ENCODE measurements at places on chromosomes 5 and 9.

GRCh38 chr9:120608421-120608820 is 28.5 kb upstream of the CDK5RAP2 start:
- DNase-seq, result no peak

DNA sequence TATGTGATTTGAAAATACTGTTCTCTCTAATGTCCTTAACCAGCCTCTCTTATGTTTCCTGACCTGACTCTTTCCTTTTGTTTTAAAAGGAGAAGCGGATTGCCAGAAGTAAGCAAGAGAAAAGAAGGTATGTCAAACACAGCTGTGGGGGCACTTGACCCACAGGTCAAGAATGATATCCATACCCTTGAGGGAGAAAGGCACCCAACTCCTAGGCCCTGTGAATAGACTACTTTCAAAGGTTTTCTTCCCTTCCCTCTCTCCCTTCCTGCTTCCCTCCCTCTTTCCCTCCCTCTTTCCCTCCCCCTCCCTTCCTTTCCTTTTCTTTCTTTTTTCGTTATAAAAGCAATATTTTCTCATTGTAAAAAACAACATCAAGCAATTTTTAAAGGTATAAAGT is 306.8 kb downstream of the TRPM3 start:
- DNase-seq, result no peak

GRCh38 chr5:16437977-16438376 is 27.6 kb downstream of the ZNF622 start:
- no peak for DNase-seq

DNA sequence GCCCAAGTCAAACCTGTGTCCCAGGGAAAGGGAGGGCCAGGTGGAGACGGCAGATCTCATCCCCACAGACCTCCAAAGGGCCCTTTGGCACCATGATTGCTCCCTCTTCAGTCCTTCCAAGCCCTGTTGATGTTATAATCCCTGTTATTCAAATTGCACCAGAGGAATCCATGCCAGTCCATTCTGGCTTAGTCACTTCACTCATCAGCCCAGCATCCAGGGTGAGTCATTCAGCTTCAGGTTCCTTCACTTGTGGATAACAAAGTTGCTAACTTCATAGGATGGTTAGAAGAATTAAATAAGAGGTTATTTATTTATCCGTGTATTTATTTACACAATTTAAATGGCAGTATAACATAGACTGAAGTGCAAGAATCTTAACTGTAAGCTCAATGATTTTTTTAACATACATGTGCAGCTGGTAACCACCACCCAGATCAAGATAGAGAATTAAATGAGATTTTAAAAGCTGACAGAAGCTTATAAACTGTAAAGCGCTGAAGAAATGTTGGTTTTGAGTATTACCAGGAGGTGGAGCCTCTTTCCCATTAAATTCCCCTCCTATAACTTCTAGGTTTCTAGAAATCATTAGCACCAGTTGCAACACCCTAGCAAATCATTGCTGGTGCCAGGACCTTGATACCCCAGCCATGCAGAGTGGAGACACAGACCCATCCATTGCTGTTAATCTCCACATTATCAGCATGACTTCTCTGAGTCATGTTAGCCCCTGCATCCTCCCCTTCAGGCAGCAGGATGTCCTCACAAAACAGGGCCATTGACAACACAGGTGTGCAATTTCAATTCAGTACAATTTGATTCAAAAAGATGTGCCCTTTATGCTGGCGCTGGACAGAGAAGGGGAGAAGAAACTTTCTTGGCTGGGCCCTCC is 77.4 kb downstream of the SEC61B start:
- DNase-seq, result no peak

DNA sequence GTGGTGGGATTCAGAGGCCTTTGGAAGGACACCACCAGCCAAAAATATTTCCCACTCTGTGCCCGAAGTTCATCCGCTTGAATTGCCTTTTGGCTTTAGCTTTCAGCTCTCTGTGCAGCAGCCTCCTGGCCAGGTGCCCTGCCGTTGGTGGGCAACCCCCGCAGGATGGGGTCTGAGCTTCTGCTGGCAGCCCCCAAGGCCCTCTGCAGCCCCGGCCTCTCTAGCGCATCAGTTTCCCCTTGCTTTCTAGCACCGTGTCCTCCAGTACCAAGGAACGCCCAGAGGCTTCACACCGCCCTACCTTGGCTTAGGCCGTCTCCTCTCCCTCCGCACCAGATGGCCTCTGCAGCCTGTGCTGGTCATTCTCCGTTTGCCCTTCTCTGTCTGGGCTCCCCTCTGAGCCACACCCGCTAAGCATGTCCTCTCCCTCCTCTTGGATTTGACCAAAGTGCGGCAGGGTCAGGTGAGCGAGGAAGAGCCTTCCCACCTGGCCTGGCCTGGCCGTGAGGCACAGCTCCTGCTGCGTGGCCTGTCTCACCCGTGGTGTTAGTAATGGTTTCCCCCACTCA is 4.2 kb upstream of the TSC1 start:
- DNase-seq, result no peak

- DNase-seq, result no peak
Measured at GRCh38 chr5:137808503-137809135, 54.5 kb upstream of the HNRNPA0 start.

DNA sequence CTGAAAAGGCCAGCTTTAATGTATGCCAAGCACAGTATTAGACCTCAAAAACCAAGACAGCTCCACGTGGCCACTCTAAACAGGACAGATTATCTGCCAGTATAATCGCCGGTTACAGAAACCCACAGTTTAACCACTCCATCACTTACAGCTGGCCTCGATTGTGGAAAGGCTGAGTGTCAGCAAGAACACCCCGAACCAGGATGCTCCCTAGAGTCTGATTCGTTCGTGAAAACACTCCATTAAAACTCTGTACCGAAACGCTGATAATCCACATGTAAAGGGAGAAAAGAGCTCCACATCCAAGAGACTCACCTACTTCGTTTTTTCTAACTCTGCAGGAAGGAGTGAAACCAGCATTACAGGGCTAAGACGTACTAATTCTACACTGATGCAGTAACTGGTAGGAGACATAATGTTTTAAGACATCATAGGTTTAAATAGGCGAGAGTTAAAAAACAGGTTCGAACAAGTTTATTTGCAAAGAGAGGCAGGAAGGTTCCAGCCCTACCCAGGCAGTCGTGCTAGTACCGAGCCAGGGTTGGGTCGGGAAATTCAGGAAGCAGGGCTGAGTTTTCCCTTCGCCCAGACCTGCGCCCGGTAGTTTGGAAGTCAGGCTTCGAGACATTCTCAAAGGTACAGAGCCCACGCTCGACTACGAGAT is 949 bp downstream of the SERINC5 start:
- DNase-seq, result peak; percentile 16

DNA sequence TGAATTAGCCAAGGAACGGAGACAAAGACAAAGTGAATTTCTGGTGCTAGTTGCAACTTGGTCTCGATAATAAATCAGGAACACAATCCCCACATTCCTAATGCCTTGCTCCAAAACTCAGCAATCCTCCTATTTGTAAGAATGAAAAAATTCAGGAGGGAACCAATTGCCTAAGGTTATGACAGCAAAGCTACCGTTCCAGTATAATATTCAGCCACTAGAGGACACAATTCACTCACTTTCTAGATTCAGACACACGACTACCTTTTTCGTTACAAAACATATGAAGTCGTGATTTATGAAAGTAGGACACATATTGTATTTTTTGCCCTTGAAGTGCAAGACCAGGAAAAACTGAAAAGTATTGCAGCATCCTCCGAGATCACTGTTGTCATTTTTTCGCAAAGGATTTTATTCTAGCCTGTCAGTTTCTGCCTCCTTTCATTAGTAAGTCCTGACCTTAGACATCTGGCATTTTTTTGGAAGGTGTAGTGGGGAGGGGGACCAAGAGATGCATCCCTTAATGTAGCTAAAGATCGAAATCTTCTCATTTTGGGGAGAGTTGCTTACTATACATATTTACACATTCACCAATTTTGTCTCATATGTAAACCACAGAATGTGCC is 133.1 kb downstream of the DOCK8 start:
- DNase-seq, result no peak

DNA sequence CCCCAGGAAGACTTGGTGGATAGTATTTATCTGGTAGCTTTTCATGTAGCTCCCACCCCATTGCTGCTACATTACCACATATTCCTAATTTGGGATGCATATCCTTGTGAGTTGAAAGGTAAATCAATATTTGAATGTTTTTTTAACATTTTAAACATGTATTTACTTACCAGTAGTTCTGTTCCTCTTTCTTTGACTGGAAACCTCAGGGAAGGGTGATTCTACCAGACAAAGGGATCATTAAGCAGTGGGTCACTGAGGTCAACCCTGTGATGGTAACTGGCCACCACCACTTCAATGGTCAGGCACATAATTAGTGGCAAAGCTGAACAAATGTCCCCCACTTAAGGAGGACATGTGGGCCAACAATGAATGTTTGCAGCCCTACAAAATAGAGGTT is 27.2 kb upstream of the KLF9 start:
- no peak for DNase-seq

DNA sequence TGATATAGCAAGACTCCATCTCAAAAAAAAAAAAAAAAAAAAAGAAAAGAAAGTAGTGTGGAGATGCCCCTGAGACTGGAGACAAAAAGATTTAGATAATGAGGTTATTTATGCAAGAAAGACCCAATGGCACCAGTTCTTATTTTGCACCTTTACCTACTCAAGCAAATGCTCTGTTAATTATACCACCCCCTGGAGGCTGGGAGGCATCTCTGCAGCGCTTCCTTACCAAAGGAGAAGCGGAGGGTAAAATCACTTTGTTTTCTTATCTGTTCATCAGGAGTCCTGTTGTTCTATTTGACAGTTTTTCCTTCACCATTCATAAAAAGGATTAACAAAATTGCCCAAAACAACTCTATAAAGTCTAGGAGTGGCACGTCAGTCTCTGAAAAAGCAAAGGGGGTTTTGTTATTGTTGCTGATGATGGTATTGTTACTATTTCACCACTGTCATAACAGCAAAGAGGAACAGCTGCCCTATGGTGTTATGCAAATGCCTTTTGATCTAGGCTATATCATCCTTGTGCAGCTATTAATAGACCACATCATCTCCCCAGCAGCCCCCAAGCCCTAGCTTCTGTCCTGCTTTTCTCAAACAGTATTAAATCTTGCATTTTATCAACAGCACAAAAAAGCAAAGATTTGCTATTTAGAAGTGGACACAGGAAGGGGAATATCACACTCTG is 174.0 kb downstream of the PALM2AKAP2 start:
- no peak for DNase-seq

GRCh38 chr9:78115073-78115472 is 83.5 kb upstream of the GNAQ start:
- DNase-seq, result no peak

GRCh38 chr9:88782931-88783710 is 208.1 kb upstream of the S1PR3 start:
- no peak for DNase-seq

DNA sequence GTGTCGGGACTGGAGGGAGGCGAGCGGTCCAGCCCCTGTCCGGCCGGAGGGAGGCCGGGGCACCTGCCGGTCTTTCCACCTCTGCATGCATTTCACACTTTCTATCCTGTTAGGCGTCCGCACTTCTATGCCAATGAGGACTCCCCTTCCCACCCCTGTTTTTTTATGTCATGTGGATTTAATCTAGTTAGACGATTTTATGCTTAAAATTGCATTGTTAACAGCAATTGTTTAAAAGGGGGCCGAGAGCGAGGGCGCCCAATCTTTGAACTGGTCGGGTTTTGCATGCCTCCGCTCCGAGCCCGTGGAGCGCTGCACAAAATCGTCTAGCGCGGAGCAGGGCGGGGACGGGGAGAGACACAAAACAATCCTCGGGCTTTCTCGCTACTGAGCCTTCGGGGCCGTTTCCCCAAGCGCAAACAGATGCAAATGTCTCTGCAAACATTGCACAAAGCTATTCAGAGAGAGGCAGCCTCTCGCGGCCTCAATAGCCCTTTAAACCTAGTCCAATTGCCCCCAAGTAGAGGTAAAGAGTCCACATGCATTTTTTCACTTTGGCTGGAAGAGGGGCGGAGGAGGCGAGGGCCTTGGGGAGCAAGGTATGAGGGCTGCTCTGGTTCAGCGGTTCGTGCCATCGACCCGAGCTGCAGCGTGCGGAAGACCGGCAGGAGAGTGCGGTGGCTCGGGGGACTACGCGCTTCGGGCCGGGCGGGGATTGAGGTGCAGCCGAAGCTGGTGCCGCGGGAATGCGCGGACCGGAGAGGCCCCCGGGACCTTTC is 37.5 kb upstream of the TIFAB start:
- no peak for DNase-seq

DNA sequence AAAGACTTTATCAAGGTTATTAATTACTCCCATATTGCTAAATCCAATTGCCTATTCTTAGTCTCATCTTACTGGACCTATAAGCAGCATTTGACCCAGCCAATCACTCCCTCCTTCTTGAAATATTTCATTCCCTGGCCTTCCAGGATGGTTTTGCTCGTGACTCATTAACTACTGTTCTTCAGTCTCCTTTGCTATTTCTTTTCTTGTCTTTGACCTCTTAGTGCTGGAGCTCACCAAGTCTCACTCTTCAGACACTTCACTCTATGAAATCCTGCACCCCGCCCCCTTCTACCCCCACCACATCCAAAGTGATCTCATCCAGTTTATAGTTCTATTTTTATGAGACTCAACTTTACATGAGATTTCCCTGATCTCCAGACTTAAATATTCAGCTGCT is 803.1 kb upstream of the WWC1 start:
- DNase-seq, result no peak

DNA sequence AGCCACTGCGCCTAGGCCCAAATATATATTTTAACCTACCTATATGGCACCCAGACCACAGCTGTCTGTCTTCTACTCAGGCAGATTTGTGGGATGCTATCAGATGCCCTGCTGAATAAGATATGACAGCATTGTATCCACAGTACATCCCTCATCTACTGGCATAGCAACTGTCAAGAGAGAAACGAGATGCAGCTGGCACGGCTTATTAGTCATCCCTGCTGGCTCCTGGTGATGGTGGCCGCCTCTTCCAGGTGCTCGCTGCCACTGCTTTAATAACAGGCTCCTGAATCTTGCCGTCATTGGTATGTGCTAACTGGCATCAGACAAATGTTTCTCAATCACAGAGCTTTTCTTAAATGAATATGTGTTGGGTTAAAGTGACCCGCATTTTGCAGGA is 34.0 kb downstream of the B4GALT1 start:
- no peak for DNase-seq

DNA sequence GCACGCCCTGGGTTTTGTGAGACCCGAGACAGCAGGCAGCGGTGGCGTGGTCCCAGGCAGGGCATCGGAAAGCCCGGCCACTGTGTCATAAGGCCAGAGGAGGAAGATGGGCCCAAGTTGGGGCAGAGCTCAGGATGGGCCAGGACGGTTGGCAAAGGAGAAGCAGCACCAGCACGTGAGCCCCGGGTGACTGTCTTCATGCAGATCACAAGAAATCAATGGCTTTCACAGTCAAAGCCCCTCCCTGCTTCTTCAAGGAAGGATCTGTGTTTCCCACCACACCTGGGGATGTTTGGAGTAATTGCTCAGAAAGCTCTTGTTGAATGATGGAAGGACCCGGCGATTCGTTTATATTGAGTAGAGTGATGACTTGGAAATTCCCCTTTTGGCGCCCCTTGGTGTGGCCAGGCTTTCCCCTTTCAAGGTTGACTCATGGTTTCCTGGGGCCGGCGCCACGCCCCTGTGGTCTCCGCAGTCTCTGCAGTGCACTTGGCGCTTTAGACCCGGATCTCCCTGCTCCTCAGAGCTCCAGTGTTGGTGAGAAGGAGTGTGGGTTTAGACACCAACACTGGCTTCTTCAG is 52.1 kb downstream of the IL31RA start:
- DNase-seq, result peak; percentile 60
